GM04503 (cell line): ENCODE measurements at places on chromosomes 4 and X.
A peak's percentile ranks its signal among the peaks of the same experiment; 100 is the strongest.

DNA sequence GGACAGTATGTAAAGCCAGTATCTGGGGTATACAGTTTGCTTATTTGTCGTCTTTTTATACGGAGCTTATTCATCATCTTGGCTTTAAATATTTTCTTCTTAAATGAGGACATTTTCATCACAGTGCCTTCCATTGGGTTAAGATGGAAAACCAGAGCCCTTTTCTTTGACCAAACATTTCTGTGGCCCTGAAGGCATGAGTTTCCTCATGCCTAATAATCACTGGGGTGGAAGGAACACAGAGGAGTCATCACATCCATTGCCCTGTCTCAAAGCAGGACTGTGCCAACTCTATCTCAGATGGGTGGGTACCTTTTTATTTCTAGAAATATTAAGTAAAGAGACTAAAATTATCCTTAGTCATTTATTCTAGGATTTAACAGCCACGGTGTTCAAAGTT lies 40.0 kb downstream of the CHRDL1 start:
- no peak for DNase-seq

GRCh38 chr4:141028024-141028529 lies 105.2 kb downstream of the RNF150 start:
- peak; percentile 90 for DNase-seq

GRCh38 chr4:33045334-33045733 lies 2325.2 kb downstream of the PCDH7 start:
- DNase-seq, result no peak

- DNase-seq, result no peak
These were observed 50.2 kb downstream of the CPZ start for GRCh38 chr4:8642651-8643321.

DNA sequence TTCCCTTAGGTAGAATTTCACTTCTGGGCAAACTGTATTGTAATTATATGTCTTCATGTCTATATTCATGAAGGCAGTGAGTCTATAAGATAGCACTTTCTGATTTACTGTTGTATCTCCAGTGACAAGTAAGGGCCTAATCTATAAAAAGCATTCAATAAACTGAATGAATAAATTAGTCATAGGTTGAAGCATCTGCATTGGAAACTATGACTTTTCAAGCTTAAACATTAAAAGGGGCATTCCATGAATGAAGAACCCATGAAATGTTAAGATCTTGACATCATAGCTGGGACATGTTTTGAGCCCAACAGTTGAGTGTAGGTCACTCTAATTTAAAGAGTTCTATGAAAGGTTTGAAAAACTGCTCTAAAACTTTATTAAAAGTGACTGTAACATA lies 159.3 kb upstream of the LCORL start:
- DNase-seq, result no peak

GRCh38 chrX:5176766-5177165 lies 1051.9 kb downstream of the NLGN4X start:
- DNase-seq, result no peak

DNA sequence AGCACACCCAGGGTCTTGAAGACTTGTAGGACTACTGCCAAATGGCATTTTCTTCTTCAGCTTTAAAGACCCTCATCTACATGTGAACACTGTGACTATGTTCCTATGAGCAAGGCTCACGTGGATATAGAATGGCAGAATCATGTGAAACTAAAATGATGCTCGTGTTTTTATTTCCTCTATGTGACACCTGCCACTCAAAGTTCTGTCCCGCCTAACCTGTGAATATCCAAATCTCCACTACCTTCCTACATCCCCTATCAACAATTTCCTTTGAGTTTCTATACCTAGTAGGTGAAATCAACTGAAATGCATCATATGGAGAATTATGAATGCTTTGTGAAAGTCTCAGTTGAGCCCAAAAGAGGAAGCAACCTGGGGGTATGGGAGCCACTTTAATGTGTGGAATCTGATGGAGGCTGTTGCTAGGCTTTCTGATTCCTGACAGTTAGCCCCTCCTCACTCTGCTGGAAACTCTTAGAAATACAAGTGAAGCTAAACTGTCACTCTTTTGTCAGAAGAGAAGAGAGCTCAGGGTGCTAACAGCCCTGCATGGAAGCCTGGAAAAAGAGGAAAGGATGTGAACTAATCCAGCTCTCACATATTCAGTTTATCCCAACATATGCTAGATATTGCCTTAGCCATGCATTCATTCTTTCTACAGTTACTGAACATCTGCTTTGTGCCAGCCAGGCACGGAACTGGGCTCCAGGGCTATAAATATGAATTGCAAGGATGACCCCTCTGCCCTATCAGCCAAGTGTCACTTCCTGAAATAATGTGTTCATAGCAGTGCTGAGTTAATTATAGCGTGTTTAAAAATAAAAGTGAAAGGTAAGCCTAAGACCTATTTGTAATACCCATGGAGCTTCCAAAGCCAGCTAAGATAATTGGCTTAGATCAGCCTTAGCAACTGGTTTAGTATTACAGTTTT lies 11.0 kb downstream of the LHFPL1 start:
- DNase-seq, result no peak

DNA sequence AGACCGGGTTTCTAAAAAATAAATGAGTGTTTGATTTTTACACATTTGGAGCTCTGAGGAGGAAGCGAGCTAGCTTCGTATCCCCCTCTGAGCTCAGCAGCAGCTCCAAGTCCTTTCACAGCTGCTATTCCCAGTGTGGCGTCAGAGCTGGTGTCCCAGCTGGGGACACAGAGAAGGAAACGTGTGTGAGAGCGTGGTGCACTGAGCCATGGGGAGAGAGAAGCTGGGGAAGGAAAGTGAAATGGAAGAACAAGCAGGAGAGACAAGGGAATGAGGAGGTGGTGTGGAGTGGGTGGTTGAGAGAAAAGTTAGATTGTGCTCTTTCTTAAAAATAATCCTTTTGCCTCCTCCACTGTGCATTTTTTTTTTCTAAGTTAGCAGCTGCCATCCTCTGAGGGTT lies 79.5 kb upstream of the SLC4A4 start:
- DNase-seq, result no peak

GRCh38 chr4:180057891-180058671 lies 2185.1 kb upstream of the TENM3 start:
- no peak for DNase-seq

DNA sequence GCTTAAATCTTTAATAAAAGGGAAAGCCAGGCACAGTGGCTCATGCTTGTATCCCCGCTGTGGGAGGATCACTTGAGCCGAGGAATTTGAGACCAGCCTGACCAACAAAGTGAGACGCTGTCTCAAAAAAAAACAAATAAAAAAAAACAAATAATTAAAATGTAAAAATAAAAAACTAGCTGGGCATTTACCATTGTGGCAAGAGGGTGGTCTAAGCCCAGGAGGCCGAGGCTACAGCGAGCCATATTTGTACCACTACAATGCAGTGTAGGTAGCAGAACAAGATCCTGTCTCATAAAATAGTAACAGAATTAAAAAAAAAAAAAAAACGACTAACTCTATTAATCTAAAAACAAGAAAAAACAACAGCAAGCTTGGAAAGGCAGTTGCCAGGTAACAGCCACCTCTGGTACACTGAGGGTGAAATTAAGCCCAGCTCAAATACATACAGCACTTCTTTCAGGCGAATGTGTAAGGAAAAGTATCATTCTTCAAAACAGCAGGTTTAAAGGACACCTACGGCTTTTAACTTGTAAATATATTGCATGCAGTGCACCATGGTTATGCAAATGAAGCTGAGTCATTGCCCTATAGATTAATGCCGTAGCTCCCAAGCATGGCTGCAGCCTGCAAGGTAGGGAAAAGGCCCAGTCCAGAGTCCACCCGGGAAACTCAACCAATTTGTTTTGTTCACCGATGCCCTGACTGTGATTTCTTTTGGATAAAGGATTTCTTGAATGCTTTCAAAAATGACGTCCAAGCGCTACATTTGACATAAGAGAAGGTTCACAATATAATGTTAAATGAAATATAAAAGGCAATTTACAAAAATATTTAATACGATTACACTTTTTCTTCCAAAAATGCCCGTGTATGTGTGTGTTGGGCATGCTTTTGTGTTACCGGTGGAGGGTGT lies 14.5 kb upstream of the TXLNG start:
- DNase-seq, result no peak

- DNase-seq, result no peak
These were observed 88.6 kb downstream of the IRF2 start for GRCh38 chr4:184385705-184386141.

GRCh38 chrX:129754056-129755024 lies 15.6 kb downstream of the XPNPEP2 start:
- DNase-seq, result no peak

- no peak for DNase-seq
These were observed 357.8 kb downstream of the MID1IP1 start for GRCh38 chrX:39158801-39159657.
